COR-L47 (cell line): ENCODE measurements at places on chromosomes 1 and 21.

GRCh38 chr1:89125913-89126580, at the start of gene GBP2:
Gene GBP2, minus strand, starts transcription at chr1:89126114. Its CDS starts 4,148 bp downstream, at chr1:89121966.
- no peak for DNase-seq

DNA sequence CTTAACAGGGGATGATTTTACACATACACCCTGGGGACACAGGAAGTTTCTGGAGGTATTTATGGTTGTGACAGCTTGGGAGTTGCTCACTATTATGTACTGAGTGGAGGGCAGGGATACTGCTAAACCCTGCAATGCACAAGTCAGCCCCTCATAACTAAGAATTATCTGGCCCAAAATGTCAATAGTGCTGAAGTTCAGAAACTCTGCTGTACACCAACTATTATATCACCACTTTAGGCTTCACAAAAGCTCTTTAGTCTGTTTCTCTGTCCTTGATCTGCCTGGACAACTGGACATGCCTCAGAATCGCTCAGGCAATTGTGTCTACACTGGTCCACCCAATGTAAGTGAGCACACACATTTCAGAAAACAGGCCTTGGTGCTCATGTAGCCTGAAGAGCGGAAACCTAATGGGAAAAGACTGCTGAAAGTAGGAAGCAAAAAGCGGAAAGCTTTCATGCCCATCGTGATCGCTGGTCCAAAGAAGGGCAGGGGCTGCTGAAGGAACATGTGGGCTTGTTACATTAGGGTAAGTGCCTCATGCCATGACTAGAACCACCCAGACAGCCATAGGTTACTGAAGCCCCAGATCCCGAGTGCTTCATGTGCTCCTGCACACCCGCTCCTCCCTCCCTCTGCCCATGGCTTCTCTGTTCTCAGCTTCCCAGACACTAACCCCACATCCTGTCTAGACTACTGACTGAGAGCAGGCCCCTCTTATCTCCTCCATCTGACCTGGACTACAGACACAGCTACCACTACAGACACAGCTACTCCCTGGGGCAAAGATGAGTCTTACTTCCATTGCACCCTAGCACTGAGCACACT, 73.5 kb downstream of the LRIG2 start:
- DNase-seq: no peak

DNA sequence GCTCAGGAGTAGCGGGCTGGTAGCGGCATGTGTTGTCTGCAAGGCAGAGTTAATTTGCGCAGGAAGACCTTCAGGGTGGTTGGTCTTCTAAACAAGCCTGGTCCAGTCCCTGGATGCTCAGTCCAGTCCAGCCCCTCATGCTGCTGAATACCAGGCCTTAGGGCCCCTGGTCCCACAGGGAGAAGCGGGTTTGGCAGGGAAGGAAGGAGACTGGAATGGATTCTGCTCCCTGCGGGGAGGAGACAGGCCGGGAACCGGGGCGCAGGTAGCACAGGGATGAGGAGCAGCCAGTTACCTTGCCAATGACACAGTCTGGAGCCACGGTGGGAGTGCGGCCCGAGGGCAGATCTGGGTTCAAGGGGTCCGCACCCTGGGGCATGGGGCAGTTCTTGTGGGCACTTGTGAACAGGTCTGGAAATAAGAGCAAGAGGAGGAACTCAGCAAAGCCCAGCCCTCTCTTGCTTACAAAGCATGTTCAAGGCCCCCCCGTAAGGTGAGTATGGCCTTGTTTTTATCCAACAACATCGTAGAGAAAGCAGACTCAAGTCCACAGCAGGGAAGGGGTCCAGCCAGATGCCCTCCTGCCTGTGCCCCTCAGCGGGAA, 10.1 kb downstream of the FAM131C start:
- DNase-seq: no peak

DNA sequence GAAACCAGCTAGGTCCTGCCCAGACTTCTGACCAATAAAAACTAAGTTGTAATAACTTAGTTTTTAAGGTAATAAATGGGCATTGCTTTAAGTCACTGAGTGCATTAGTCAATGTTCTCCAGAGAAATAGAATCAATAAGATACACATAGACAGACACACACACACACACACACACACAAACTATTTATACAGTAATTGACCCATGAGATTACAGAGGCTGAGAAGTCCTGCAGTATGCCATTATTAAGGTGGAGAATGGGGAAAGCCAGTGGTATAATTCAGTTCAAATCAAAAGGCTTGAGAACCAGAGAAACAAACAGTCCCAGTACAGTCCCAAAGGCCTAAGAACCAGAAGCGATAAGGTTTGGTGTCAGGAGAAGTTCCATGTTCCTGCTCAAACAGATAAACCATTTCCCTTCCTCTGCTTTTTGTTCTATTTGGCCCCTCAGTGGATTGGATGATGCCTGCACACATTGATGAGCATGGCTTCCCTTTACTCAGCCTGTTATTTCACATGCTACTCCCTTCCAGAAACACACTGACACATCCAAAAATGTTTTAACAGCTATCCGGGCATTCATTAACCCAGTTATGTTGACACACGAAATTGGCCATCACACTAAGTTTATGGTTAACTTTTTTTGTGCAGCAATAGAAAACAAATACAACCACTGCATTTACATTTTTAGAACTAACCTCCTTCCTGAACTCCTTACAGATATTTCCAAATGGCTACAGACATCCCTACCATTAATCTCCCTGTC, 828.2 kb upstream of the NCAM2 start:
- no peak for DNase-seq

DNA sequence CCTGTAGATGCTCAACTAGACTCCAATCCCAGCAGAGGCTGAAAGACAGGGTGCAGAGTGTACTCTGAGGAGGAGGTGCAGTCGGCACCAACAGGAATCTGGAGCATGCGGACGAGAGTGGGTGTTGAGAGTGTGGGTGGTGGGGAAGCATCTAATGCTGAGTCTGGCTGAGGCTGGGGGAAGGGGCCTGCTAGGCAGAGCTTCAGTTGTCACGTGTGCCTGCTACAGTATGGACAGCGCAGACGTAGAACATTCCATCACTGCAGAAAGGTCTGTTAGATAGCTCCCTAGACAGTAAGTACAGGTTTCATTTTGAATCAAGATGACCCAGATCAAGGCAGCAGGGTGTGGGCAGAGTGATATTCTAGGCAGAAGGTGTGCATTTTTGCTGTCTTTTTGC, 23.1 kb downstream of the SNAP47 start:
- no peak for DNase-seq
